ENCODE measurements at places on chromosomes 5 and 9. TPM values are rescaled to one million over a fixed set of nuclear protein-coding genes. Genes with fewer than 3 reads are reported as not detected.

DNA sequence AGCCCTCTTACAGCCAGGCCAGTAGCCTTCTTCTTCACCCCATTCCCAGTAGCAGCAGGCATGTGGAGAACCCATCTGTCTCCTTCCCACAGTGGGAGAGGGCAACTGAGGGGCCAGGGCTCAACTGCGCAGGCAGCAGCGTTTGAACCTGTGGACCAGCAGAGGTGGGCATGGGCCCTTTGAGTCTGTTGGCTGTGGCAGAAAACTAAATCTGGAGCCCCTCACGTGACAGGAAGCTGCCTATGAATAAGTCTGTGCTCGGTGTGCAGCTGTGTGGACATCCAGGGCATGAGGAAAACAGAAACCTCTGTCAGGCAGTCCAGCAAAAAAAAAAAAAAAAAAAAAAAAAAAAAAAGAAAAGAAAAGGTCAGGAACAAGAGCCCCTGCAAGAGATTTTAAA, 189.2 kb upstream of the NR3C1 start:
- no peak for DNase-seq
- H3K4me3 ChIP-seq = no peak overlapping the region
- no peaks in the 10 kb centered on the region for H3K4me1 ChIP-seq
- H3K27me3 ChIP-seq = no peaks in the 10 kb centered on the region
- no peak overlapping the region for H3K27ac ChIP-seq

GRCh38 chr5:168020542-168021294, 270.7 kb upstream of the WWC1 start:
- H3K27ac ChIP-seq = no peak overlapping the region
- H3K27me3 ChIP-seq = peaks cover 7% of the 10 kb centered on the region
- no peaks in the 10 kb centered on the region for H3K4me1 ChIP-seq
- DNase-seq = no peak

DNA sequence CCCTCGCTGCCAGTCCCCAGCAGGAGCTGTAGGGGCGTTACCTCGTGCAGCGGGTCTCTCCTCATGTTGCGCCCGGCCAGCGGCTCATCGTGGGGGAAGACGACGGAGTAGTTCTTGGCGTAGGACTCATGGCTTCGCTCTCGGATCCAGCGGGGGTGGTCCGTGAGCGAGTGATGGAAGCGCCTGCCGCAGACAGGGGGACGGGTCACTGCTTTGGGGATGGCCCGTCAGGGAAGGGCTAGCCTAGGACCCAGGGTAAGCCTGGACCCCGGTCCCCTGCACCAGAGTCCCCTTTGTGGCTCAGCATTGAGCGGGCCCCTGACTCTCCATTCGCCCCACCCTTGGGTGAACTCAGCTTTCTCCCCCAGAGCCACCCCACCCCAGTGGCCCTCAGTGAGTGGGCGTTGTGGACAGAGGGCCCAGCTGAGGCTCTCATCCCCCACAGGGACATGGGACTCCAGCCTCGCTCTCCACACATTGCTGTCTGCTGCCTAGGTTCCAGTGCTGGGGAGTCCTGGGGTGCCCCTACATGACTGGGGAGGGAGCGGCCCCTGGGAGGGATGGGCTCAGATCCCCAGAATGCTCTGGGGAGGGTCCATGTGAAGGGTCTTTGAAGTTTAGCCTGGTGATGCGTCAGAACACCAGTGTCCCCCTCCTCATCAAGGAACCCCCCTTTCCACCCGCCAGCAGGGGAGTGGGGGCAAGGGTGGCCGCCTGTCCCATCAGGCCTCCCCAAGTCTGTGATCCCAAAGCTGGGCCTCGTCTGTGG, 29.7 kb downstream of the SARDH start:
- no peaks in the 10 kb centered on the region for H3K4me1 ChIP-seq
- H3K36me3 ChIP-seq = no peaks in the 10 kb centered on the region
- no peaks in the 10 kb centered on the region for H3K27me3 ChIP-seq
- DNase-seq = no peak

- no peaks in the 10 kb centered on the region for H3K4me1 ChIP-seq
- H3K36me3 ChIP-seq = no peaks in the 10 kb centered on the region
- no peak overlapping the region for H3K27ac ChIP-seq
- DNase-seq = no peak
Observed at GRCh38 chr5:2153350-2153749, 270.6 kb upstream of the IRX4 start.

DNA sequence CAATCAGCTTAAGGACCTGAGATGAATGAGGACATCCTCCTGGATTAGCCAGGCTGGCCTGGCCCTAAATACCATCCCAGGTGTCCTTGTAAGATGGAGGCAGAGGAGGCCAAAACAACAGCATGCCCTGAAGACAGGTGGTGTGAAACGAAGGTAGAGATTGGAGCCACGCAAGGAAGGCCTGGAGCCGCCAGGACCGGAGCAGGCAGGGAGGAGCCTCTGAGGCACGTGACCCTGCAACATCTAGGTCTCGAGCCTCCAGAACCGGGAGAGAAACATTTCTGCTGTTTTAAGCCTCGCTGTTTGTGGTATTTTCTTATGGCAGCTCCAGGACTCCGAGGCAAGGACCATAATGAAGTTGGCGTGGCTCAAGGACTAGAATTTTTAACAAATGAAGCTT, 9.7 kb upstream of the COL5A1 start:
- no peaks in the 10 kb centered on the region for H3K36me3 ChIP-seq
- H3K27ac ChIP-seq = no peak overlapping the region
- H3K27me3 ChIP-seq = peaks cover 23% of the 10 kb centered on the region
- H3K4me3 ChIP-seq = no peak overlapping the region
- no peaks in the 10 kb centered on the region for H3K4me1 ChIP-seq

- no peaks in the 10 kb centered on the region for H3K4me1 ChIP-seq
- no peaks in the 10 kb centered on the region for H3K27me3 ChIP-seq
- no peak overlapping the region for H3K27ac ChIP-seq
Observed at GRCh38 chr9:104944356-104944755, 16.4 kb upstream of the ABCA1 start.

- no peaks in the 10 kb centered on the region for H3K27me3 ChIP-seq
- H3K36me3 ChIP-seq = no peaks in the 10 kb centered on the region
- no peak overlapping the region for H3K4me3 ChIP-seq
- no peak overlapping the region for H3K27ac ChIP-seq
Observed at GRCh38 chr5:9646843-9647242, 16.7 kb upstream of the TAS2R1 start.

GRCh38 chr9:121439711-121440664, 59.7 kb downstream of the GGTA1 start:
- H3K36me3 ChIP-seq = no peaks in the 10 kb centered on the region
- no peak for DNase-seq
- H3K4me3 ChIP-seq = no peak overlapping the region
- no peaks in the 10 kb centered on the region for H3K27me3 ChIP-seq
- H3K27ac ChIP-seq = no peak overlapping the region
- no peaks in the 10 kb centered on the region for H3K4me1 ChIP-seq

GRCh38 chr9:71693607-71694006, 74.7 kb downstream of the CEMIP2 start:
- H3K4me3 ChIP-seq = no peak overlapping the region
- H3K27ac ChIP-seq = no peak overlapping the region
- H3K27me3 ChIP-seq = no peaks in the 10 kb centered on the region
- no peaks in the 10 kb centered on the region for H3K36me3 ChIP-seq

GRCh38 chr9:126363847-126364671, 37.4 kb downstream of the MVB12B start:
- no peaks in the 10 kb centered on the region for H3K4me1 ChIP-seq
- DNase-seq = no peak
- H3K27me3 ChIP-seq = no peaks in the 10 kb centered on the region
- H3K4me3 ChIP-seq = no peak overlapping the region
- no peaks in the 10 kb centered on the region for H3K36me3 ChIP-seq

DNA sequence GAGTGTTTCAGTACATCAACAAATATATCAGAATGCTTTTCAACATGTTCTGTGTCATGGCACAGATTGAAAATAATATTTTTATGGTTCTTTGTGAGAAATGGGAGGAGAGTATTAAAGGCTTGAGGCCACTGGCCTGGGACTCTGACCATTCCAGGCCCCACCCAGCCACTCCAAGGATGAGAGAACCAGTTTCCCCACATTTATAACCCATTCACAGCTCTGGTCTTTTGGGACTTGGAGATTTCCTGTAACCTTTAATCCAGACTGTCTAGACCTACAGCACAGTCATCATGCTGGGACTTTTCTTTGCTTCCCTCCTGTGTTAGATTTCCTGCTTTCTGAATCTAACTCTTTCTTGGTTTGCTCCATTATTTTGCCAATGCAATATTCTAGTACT, 389.6 kb downstream of the KIAA0825 start:
- no peak for DNase-seq
- no peak overlapping the region for H3K4me3 ChIP-seq
- no peak overlapping the region for H3K27ac ChIP-seq
- H3K4me1 ChIP-seq = no peaks in the 10 kb centered on the region

DNA sequence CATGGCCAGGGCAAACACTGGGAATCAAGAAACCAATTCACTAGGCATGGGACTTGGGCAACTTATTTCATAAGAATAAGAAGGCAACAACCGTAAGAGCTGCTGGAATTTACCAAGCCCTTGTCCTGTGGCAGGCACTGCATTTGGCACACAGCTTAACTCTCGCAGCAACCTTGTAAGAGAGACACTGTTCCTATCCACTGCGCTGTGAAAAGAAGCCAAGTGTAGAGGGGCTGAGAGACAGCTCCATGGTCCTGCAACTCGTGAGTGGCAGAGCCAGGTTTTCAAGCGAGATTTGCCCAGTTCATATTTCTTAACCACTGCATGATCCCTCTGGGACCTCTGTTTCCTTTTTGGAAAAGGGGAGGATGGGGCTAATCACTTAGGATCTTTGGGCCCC, 129.3 kb upstream of the STC2 start:
- H3K4me1 ChIP-seq = no peaks in the 10 kb centered on the region
- no peak for DNase-seq
- H3K27me3 ChIP-seq = no peaks in the 10 kb centered on the region

- no peak overlapping the region for H3K27ac ChIP-seq
- H3K36me3 ChIP-seq = no peaks in the 10 kb centered on the region
- no peaks in the 10 kb centered on the region for H3K4me1 ChIP-seq
- no peak for DNase-seq
- H3K27me3 ChIP-seq = no peaks in the 10 kb centered on the region
Observed at GRCh38 chr5:29131285-29131684, 2062.2 kb upstream of the CDH6 start.

- no peaks in the 10 kb centered on the region for H3K36me3 ChIP-seq
- H3K27me3 ChIP-seq = no peaks in the 10 kb centered on the region
- H3K4me3 ChIP-seq = no peak overlapping the region
- no peak overlapping the region for H3K27ac ChIP-seq
Observed at GRCh38 chr5:53256746-53257145, 147.2 kb upstream of the MOCS2 start.

- no peaks in the 10 kb centered on the region for H3K36me3 ChIP-seq
- peaks cover 24% of the 10 kb centered on the region for H3K4me1 ChIP-seq
- H3K4me3 ChIP-seq = peak overlapping the region; percentile 58
- peak overlapping the region; percentile 91 for H3K27ac ChIP-seq
- H3K27me3 ChIP-seq = no peaks in the 10 kb centered on the region
Observed at GRCh38 chr5:139636975-139637408, 11.2 kb upstream of the CXXC5 start.

DNA sequence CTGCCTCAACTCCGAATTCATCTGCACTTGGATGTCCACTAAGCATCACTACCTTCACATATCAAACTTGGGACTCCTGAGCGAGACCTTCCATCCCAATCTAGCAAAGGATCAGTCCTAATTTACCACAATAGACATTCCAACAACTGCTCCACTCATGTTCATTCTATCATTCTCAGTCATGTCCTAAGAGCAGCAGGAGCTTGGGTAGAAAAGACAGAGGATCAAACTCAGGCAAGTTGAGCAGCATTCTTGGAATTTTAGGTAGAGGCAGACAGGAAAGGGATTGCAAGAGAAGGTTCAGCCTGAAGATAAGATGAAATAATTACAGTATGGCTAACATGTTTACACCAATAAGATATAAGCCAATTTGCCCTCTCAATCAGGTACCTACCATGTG, 51.7 kb downstream of the AUH start:
- H3K36me3 ChIP-seq = no peaks in the 10 kb centered on the region
- no peaks in the 10 kb centered on the region for H3K27me3 ChIP-seq
- no peak for DNase-seq
- H3K27ac ChIP-seq = no peak overlapping the region

- H3K4me3 ChIP-seq = no peak overlapping the region
- no peaks in the 10 kb centered on the region for H3K4me1 ChIP-seq
- no peak for DNase-seq
- no peaks in the 10 kb centered on the region for H3K36me3 ChIP-seq
Observed at GRCh38 chr5:121497176-121497575, 354.5 kb upstream of the FTMT start.

DNA sequence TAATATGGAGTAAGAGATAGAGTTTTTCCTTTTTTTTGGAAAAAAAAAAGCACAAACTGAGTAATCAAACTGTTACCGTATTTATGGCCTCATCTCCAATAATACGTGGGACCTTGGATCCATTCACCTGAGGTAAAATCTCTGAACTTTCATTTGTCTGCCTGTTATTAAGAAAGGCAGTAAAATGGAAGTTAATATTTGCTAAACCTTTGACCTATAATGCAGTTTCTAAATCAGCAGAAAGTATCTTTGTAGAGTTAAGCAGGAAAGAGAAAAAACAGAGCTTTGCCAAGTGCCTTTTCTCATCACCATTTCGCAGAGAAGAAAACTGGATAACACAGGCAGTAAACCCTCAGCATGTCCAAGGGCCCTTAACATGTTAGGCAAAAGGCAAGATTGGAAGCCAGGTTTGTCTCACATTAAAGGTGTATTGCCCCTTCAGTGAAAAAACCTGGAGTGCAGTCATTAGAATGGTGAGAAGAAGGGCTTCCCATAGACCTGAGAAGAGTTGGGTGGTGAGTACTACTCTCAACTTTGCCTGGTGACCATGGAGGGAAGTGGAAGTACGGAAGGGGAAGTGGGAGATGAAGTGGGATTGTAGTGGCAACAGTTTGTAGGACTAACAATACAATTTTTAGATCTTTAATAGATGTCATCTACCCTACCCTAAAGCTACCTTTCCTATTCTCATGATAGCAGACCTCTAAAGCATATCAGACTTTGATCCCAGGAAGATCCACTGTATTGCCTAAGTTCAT, 65.4 kb upstream of the GRAMD2B start:
- DNase-seq = no peak
- no peak overlapping the region for H3K27ac ChIP-seq
- no peak overlapping the region for H3K4me3 ChIP-seq
- no peaks in the 10 kb centered on the region for H3K4me1 ChIP-seq

DNA sequence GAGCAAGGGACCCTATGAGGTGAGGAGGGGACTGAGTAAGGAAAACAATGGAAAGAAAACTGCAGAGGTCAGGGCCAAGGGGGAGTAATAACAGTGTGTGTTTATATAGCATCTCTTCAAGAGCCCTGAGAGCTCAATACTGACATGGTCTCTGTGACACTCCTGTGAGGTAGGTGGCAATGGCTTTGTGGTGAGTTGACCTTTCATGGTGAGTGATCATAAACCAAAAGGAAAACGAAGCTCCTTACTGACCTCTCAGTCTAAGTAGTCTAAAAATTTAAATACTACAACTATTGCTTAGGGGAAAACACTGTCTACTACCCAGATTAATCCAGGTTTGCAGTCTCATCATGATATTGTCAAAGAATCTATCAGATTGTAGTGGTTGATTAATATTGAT, 130.9 kb downstream of the SNCAIP start:
- no peak overlapping the region for H3K27ac ChIP-seq
- no peaks in the 10 kb centered on the region for H3K36me3 ChIP-seq
- H3K4me1 ChIP-seq = no peaks in the 10 kb centered on the region
- DNase-seq = no peak

Gene PPIC
- total RNA-seq = 30.3 TPM

Gene LCN15
- total RNA-seq = not detected

Gene CCL28
- total RNA-seq = 53.4 TPM

Gene TNPO1
- total RNA-seq = 87.8 TPM

Gene CDK9
- 63.9 TPM for total RNA-seq

Gene PCDHA11
- total RNA-seq = 0.48 TPM

Gene TPRN
- 9.2 TPM for total RNA-seq
